ENCODE measurements at places on chromosomes 3 and 15.

- DNase-seq: no peak
These were observed 110.2 kb downstream of the TPRA1 start for GRCh38 chr3:127480196-127480954.

- DNase-seq: no peak
These were observed 8.0 kb downstream of the CLDN16 start for GRCh38 chr3:190396001-190396400.

DNA sequence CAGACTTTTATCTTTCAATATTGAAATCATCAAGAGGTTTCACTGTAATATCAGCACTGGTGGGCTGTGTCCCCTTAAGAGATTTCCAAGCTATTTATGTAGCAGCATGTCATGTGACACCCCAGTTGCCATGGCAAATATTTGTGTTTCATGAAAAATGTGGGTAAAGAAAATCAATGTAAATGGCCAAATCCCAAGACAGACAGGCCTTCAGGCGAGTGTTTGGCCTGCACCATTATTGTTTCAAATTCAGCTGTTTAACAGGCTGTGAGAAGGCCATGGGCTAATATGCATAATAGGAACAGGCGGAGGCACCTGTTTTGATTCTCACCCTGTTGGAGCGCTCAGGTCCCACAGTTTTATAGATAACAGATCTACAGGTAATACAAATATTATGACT is 104.2 kb downstream of the IQCH start:
- DNase-seq: no peak

- no peak for DNase-seq
These were observed 66.1 kb upstream of the NR2F2 start for GRCh38 chr15:96264351-96264798.

- no peak for DNase-seq
These were observed 1.1 kb upstream of the SOX2 start for GRCh38 chr3:181710345-181711291.

- no peak for DNase-seq
These were observed 84.2 kb upstream of the PIAS1 start for GRCh38 chr15:67969892-67970291.

DNA sequence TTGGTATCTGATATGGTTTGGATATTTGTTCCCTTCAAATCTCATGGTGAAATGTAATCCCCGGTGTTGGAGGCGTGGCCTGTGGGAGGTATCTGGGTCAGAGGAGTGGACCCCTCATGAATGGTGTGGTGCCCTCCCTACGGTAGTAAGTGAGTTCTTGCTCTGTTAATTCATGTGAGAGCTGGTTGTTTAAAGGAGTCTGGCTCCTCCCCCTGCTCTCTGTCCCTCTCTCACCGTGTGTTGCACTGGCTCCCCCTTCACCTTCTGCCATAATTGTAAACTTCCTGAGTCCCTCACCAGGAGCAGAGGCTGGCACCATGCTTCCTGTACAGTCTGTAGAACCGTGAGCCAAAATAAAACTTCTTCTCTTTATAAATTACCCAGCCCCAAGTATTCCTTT is 246.9 kb upstream of the AGTR1 start:
- DNase-seq: no peak

All from activated CD4-positive, alpha-beta T cell treated with anti-CD3 and anti-CD28 coated beads for 1 hour (primary cell).